ENCODE measurements at places on chromosomes 16 and 17. TPM values are rescaled to one million over a fixed set of nuclear protein-coding genes. Genes with fewer than 3 reads are reported as not detected.

ABCA9 gene
- total RNA-seq, result 0.19 TPM

SLC5A11 gene
- 0.95 TPM for total RNA-seq

ABCA3 gene
- total RNA-seq, result 14.6 TPM

- H3K27me3 ChIP-seq, result no peaks in the 10 kb centered on the region
- H3K4me3 ChIP-seq, result peak overlapping the region; percentile 56
- peaks cover 39% of the 10 kb centered on the region for H3K4me1 ChIP-seq
- no peaks in the 10 kb centered on the region for H3K36me3 ChIP-seq
- no peak for DNase-seq
- H3K27ac ChIP-seq, result peak overlapping the region; percentile 74
Observed at GRCh38 chr17:29591146-29591736, 1.7 kb upstream of the ANKRD13B start.

- H3K4me1 ChIP-seq, result peaks cover 30% of the 10 kb centered on the region
- H3K36me3 ChIP-seq, result no peaks in the 10 kb centered on the region
- no peaks in the 10 kb centered on the region for H3K27me3 ChIP-seq
- no peak for DNase-seq
Observed at GRCh38 chr17:80668375-80669148, 123.9 kb downstream of the RPTOR start.

DNA sequence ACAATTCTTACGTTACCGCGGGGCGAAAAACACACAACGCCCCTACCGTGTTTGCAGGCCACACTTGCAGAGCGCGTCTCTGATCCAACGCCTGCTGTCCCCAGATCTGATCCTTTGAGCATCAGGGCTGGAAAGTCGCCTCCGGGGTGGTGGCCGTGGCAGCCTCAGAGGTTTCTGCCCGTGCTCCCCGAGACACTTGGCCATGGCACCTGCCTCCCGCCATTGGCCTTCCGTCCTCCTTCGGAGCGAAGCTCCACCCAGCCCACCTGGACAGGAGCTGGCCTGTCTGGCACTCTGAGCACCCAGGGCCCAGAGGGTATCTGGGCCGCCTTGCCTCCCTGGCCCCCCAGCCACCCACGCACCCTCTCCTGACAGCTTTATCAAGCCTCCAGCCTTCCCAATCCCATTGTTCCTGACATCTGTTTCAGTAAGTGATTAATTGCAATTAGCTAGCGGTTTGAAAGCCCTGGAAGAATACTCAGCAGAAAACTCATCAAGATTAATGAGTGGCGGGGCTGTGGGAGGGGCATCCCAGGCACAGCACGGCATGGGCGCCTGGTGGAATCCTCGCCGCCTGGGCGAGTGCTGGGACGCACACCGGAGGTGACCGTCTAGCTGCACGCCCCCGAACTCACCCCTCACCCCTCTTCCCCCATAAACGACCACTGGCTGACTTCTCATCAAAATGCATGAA, 181.5 kb upstream of the GSE1 start:
- no peak for DNase-seq
- no peak overlapping the region for H3K27ac ChIP-seq
- peaks cover 10% of the 10 kb centered on the region for H3K4me1 ChIP-seq
- H3K27me3 ChIP-seq, result no peaks in the 10 kb centered on the region
- H3K4me3 ChIP-seq, result no peak overlapping the region

- no peak for DNase-seq
- H3K36me3 ChIP-seq, result no peaks in the 10 kb centered on the region
- H3K27ac ChIP-seq, result no peak overlapping the region
- H3K4me1 ChIP-seq, result no peaks in the 10 kb centered on the region
- no peak overlapping the region for H3K4me3 ChIP-seq
Observed at GRCh38 chr17:45836047-45837044, 8.3 kb upstream of the SPPL2C start.

- no peak overlapping the region for H3K27ac ChIP-seq
- no peaks in the 10 kb centered on the region for H3K27me3 ChIP-seq
- H3K4me3 ChIP-seq, result no peak overlapping the region
- no peak for DNase-seq
- H3K4me1 ChIP-seq, result 0 out of 2 replicates have a peak, but pooled peaks cover 4% of the 10 kb centered on the region
Observed at GRCh38 chr17:8742819-8743218, 1.8 kb downstream of the CCDC42 start.

GRCh38 chr16:17128791-17129190, 342.0 kb downstream of the XYLT1 start:
- no peaks in the 10 kb centered on the region for H3K4me1 ChIP-seq
- no peak for DNase-seq
- H3K36me3 ChIP-seq, result no peaks in the 10 kb centered on the region

GRCh38 chr16:81588326-81589081, 143.9 kb downstream of the CMIP start:
- H3K27ac ChIP-seq, result peak overlapping the region; percentile 62
- peaks cover 48% of the 10 kb centered on the region for H3K4me1 ChIP-seq
- no peak overlapping the region for H3K4me3 ChIP-seq
- no peaks in the 10 kb centered on the region for H3K27me3 ChIP-seq
- no peaks in the 10 kb centered on the region for H3K36me3 ChIP-seq

DNA sequence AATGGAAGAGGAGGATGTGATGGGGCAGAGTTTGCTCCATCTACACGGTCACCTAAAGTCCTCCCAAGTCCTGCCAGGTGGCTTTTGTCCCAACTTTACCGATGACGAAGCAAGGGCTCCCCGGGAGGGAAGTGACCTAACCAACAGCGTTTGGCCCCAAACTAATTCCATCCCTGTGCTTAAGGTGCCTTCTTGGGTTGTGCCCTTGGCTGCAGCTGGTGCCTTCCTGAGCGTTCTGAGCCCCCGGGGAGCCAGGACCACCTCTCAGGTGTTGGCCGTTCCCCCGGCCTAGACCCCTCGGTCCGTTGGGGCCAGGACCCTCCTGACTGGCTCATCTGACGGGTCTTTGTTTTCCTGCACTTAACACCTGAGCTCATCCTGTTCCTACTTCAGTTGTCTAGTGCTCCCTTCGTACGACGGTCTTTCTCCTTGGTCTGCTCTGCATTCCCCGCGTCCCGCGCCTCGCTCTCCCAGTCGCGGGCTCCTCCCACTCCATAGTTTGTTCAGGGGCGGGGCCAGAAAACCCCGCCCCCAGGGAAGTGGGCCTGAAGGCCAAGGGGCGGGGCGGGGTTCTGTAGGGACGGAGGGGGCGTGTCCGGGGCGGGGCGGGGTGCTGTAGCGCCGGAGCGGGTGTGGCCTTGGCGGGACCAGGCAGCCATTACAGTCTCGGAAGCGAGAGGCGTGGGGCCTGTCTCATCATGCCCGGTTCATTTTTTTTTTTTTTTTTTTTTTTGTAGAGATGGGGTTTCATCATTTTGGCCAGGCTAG, 822 bp upstream of the ZSCAN10 start:
- peak; percentile 93 for DNase-seq
- peak overlapping the region; percentile 53 for H3K27ac ChIP-seq
- H3K4me1 ChIP-seq, result peaks cover 10% of the 10 kb centered on the region
- no peak overlapping the region for H3K4me3 ChIP-seq
- H3K36me3 ChIP-seq, result no peaks in the 10 kb centered on the region

DNA sequence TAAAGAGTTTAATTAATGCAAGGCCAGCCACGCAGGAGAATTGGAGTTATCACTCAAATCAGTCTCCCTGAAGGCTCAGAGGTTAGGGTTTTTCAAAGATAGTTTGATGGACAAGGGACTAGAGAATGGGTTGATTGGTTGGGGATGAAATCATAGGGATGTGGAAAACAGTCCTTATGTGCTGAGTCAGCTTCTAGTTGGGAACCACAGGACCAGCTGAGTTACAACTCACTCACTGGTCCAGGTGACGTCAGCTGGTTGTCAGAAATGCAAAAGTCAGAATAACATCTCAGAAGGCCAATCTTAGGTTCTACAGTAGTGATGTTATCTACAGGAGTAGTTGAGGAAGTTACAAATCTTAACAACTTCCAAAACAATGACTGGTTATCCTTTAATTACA, 47.6 kb downstream of the CPD start:
- no peaks in the 10 kb centered on the region for H3K27me3 ChIP-seq
- no peak overlapping the region for H3K27ac ChIP-seq
- peaks cover 2% of the 10 kb centered on the region for H3K36me3 ChIP-seq
- no peak for DNase-seq

DNA sequence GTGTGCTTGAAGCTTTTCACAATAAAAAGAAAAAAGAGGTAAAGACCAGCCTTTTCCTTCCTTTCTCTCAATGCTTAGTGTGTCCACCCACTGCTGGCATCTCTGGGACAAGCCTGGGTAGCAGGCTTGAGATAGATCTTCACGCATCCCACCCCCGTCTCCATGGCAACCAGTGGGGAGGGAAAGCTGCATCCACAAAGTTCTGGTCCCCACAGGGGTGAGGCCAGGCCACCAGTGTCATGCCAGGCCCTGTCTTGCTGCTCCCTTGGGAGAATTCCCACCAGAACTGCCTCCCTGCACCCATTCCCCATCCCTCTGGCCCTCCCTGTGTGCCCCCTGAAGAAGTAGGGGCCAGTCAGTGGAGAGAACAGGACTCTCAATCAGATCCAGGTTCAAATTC, 259.9 kb downstream of the MRTFB start:
- no peak overlapping the region for H3K4me3 ChIP-seq
- no peak for DNase-seq
- no peaks in the 10 kb centered on the region for H3K4me1 ChIP-seq
- H3K27ac ChIP-seq, result no peak overlapping the region
- no peaks in the 10 kb centered on the region for H3K36me3 ChIP-seq

- H3K36me3 ChIP-seq, result no peaks in the 10 kb centered on the region
- DNase-seq, result no peak
Observed at GRCh38 chr16:87200637-87201036, 116.6 kb downstream of the C16orf95 start.

GRCh38 chr17:45366691-45367090, 49.9 kb upstream of the MAP3K14 start:
- no peak for DNase-seq
- H3K36me3 ChIP-seq, result no peaks in the 10 kb centered on the region
- peaks cover 12% of the 10 kb centered on the region for H3K4me1 ChIP-seq
- H3K27me3 ChIP-seq, result no peaks in the 10 kb centered on the region
- H3K4me3 ChIP-seq, result no peak overlapping the region

Data from Caco-2 (cell line).